ENCODE measurements at places on chromosomes 3 and 15. TPM values are rescaled to one million over a fixed set of nuclear protein-coding genes. Genes with fewer than 3 reads are reported as not detected.

GRCh38 chr3:20068512-20069177 lies 28.4 kb downstream of the KAT2B start:
- DNase-seq = no peak

The MYO5A gene
- total RNA-seq = 34.6 TPM

GRCh38 chr3:33937628-33938027 lies 139.2 kb downstream of the PDCD6IP start:
- no peak for DNase-seq

DNA sequence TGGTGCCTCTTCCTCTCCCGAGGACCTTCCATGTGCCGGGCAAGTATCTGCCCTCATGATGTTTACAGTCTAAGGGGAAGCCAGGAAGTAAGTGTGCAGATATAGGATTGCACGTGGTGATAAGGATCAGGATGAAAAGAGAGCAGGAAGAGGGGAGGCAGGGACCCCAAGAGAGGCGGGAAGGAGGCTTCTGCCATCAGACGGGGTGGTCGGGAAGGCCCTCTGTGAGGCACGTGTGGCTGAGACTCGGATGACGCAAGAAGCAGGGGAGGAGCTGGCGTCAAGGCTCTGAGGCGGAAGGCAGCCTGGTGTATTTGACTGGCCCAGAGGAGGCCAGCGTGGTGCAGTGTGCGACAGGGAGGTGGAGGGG lies 762 bp upstream of the IQSEC1 start:
- DNase-seq = no peak

The GMNC gene
- not detected for total RNA-seq

The SLC28A2 gene
- total RNA-seq = not detected

DNA sequence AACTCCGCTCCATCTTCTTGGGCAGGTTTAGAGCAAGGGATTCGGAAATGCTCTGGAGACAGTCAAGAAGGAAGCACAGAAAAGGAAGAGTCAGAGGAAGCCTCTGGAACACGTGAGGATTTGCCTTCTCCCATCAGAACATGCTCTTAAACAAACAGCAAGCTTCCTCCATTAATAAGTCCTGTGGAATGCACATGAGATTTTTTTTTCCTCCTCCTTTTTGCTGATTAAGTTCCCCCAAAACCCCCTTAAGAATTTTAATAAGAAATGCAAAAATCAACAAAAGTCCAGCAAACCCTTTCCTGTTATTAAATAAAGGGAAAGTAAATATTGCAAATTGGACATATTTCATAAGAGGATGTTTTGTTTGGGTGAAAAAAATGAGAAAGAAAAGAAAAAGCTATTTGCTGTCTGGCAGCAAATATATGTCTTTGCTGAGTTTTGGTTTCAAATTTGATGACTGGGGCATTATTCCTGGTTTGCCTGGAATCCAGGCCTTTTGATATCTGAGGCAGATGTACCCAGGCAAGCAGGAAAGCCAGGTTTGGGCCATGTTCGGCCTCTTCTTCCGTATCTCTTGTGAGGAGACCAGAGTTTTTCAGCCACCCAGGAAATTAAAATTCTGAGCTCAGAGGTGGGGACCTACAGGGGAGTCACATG lies 7.9 kb upstream of the TSEN2 start:
- DNase-seq = no peak

DNA sequence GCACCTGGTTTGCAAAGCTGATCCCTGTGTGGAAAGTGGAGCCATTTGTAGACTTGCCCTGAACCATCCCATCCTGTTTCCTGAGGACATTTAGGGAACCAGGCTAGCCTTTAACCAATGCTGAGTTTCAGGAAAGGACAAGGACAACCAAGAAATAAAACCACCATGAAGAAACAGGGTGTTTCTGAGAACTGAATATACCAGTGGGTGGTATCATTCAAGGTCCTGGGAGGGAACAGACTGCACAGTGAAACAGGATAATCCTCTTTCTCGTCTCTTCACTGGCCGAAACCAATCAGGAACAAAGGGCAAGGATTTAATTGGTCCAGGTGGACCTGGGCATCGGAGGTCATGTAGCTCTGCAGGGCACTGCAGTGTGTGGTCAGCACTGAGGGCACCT lies 21.8 kb downstream of the ZNF860 start:
- DNase-seq = no peak

GRCh38 chr3:55702822-55703221 lies 215.7 kb upstream of the WNT5A start:
- DNase-seq = no peak

DNA sequence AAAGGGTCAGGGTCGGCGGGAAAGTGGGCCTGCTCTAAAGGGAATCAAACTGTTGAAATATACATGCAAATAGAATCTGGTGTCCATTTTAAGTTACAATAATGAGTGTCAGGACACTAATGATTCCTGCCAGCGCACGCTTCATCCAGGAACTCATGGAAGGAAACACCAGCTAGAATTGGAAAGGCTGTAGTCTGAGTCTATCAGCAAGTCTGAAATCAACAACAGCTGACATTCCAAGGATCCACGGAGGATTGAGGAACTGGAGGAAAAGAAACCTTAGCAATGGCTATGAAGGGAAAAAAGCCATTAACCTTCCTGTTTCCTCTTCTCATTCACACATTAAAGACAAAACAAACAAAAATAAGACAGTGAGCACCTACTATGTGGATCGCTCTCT lies 1063.1 kb downstream of the NTRK3 start:
- DNase-seq = no peak

The TPRG1 gene
- total RNA-seq = 3.7 TPM
